ENCODE measurements at places on chromosomes 7 and 10.

DNA sequence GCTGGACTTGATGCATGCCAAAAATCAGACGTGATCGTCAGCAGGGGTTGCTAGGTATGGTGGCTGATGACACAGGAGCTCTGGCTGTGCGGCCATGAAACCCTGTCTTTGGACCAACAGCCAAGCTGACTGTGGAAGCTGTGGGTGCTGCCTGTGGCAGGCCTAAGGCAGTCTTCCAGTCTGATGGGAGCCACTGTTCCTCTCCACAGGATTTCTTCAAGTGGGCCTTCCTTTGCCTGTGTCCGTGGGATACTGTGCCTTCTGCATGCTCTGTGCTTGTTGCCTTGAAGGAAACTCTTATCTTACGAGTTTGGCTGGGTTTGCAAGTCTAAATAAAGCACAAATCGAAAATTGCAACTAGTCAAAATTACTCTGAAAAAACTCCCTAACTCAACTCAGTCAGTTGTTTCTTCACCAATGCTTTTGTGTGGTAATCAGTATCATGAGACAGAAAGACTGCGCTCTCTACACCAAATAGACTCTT lies 101.9 kb upstream of the PDLIM1 start:
- DNase-seq: no peak

DNA sequence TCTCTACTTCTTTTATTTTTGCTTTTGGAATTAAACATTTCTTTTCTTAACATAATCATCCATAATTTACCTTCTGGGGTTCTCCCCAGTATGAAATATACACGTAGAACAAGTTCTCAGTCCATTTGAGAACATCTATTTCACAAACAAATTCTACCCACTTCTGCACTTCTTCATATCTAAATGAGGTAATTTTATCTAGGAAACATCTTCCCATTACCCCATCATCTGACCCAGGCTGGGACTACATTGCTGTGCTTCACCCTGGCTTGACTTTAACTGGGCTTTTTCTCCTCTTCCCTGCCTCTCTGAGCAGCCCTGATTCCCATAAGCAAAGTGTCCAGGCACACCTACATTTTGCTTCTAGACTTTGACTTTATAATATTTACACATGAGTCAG lies 43.3 kb upstream of the AMPH start:
- DNase-seq: no peak

- no peak for DNase-seq
Observed at GRCh38 chr10:4407783-4408182, 418.2 kb upstream of the AKR1E2 start.

GRCh38 chr7:4151926-4152549 lies 530.1 kb upstream of the FOXK1 start:
- DNase-seq: no peak

DNA sequence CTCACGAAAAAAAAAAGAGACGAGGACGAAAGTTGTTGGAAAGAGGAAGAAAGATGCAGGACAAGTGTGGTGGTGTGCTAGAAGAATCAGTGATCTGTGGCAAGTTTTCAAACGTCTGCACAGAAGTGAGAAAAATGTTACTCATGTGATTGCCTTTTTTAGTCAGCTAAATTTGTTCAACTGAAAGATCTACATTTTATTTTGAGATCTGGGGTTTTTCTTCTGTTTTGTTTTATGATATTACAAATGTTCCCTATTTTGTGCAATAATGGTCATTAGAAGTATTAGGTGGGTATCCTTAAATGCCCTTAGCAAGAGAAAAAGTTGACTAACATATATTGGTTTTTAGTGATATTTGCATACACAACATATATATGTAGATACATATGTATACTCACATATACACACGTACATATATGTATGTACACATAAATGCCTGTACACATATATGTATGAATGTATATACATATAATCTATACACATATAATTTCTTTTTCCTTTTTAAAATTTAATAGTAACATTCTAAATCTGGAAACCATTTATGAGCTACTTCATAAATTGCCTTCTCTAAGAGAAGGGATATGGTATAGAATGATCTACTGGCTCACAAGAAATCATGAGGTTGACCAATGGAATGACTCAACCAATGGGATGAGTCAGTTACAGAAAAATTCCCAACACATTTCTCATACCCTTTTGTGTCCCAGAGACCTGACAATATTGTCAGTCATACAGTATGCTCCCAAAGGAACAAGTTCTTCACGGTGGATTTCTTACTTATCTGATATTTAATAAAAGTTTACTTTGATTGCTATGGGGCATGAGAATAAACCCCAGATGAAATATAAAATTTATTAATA lies 38.4 kb downstream of the SLC39A12 start:
- no peak for DNase-seq

- no peak for DNase-seq
Observed at GRCh38 chr10:125102246-125102645, 58.1 kb downstream of the CTBP2 start.

- DNase-seq: no peak
Observed at GRCh38 chr7:4763794-4764185, 11.6 kb upstream of the AP5Z1 start.

GRCh38 chr7:12296051-12296570 lies 85.0 kb downstream of the TMEM106B start:
- DNase-seq: no peak

- DNase-seq: no peak
Observed at GRCh38 chr7:148901178-148901577, 17.1 kb upstream of the EZH2 start.

DNA sequence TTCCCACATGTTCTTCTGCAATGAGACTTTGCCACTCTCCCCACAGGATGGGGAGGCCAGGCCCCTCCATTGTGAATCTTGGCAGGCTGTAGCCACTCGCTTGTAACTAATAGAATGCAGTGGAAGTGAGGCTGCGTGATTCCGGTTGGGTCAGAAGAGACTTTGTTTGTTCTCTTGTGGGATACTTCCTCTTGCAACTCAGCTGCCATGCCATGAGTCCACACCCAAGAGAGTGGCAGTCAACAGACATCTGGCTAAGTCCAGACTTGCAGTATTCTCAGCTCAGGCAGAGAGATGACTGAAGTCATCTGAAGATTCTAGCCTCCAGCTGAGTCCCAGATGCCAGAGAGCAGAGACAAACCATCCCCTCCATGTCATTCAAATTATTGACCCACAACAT lies 153.4 kb upstream of the GDF10 start:
- DNase-seq: no peak

DNA sequence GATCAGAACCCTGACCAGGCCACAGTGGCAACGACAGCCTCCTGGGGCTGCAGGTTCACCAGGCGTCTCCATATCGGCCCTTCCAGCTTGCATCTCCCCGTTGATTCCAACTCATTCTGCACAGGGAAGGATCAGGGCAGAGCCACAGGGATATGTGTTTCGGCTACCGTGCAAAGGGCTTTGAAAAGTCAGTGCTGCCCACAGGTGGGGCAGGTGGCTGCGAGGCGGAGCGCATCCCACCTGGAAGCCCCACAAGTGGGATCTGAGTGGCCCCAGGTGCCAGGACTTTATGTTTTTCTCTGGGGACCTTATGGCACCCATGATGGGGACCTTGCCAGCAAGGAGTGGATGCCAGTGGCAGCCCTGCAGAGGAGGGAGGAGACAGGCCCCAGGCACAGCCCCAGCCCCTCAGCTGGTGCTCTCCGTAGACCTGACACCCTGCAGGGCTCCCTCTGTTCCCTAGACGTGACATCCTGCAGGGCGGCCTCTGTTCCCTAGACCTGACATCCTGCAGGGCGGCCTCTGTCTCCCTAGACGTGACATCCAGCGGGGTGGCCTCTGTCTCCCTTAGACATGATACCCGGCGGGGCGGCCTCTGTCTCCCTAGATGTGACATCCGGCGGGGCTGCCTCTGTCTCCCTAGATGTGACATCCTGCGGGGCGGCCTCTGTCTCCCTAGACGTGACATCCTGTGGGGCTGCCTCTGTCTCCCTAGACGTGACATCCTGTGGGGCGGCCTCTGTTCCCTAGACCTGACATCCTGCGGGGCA lies 189.4 kb downstream of the ELFN1 start:
- no peak for DNase-seq

DNA sequence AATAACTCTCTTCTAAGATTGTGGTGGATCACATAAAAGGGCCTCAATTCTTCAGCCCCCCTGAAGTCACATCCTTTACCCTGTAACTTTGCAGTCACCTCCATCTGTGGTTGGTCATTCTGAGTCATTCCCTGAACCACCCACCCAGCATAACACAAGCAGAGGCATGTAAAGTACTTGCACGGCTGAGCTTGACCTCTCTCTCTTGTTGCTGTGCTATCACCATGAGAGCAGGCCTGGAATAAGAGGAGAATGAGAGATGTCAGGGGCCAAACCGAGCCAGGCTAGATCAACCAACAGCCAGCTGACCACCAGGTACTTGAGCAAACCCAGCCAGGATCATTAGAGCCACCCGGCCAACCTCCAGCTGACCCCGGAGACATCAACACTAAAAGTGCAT lies 13.5 kb upstream of the STK17A start:
- no peak for DNase-seq

DNA sequence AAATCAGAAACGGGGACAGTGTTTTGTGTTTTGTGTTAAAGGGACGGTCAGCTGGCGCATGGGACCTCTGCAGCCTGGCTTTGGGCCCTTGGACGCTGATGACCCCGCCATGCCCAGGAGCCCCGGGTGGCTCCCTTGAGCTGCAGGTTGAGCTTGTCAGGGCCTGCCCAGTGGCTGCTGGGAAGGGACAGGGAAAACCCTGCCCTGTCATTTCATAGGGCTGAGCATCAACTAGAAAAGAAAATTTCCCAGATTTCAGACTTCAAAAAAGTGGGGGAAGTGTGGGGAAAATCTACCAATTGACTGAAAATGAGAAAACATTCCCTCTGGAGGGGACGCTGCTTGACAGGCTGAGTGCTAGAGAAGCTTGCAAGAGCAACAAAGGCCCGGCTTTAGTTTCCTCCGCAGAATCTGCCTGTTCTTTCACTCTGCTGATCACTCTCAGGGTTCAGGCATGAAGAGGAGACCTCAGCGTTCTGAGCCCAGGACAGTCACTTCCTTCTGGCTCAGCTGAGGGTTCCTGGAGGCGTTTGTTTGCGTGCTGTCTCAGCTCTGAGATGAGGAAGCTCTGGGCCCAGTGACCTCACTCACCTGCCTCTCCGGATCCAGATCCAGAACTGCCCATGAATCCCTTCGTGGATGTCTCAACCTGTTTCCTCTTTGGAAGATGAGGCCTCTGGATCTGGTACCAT lies 18.6 kb upstream of the DNAJB6 start:
- DNase-seq: no peak

DNA sequence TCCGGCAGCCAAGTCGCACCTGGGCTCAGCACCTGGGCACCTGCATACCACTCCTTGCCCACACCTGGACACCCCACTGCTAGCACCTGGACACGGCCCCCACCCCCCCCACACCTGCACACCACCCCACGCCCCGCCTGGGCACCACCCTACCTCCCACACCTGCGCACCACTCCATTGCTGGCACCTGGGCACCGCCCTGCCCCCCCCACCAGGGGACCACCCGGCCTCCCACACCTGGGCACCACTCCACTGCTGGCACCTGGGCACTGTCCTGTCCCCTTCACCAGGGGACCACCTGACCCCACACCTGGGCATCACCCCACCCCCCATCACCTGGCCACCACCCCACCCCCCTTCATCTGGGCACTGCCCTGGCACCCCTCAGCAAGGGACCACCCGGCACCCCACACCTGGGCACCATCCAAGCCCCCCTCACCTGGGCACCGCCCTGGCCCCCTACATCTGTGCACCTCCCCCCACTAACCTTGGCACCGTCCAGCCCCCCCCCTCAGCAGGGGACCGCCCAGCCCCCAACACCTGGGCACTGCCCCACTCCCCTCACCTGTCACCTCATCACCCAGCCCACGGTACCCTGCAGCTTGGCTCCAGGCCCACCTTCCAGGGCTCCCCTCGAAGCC lies 33.8 kb upstream of the RNF32 start:
- DNase-seq: no peak

DNA sequence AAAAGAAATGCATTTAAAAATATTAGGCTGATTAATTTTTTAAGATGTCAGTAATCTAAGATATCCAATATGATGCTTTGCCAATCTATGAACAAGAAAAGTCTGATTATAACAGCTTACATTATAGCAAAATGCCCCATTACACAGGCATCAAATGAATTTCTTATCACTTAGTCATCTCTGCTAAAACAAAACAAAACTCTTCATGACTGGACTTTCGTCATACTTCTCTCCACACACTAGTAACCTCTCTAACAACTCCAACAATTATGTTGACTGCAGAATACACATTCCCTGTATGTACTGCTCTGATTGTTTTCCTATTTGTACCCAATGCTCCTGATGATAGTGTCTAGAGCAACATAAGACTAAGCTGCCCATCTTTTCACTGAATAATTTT lies 3.8 kb upstream of the MKI67 start:
- DNase-seq: no peak

DNA sequence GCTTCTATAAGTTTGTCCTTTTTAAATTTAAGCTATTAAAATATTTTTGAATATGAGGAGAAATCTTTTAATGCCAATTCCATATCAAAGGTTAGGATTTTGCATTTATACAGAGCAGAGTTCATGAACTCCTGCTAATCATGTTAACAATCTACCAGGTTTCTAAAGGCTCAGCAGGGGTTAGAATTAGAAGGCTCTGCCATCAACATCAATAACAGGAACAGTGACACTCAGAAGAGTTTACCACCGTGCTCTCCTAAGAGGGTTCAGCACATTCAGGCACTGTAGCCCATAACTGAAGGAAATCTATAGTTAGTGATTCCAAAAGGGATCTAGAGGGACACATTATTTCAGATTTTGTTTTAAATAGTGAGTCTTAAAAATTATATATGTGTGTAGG lies 100.1 kb downstream of the HOXA1 start:
- DNase-seq: no peak

DNA sequence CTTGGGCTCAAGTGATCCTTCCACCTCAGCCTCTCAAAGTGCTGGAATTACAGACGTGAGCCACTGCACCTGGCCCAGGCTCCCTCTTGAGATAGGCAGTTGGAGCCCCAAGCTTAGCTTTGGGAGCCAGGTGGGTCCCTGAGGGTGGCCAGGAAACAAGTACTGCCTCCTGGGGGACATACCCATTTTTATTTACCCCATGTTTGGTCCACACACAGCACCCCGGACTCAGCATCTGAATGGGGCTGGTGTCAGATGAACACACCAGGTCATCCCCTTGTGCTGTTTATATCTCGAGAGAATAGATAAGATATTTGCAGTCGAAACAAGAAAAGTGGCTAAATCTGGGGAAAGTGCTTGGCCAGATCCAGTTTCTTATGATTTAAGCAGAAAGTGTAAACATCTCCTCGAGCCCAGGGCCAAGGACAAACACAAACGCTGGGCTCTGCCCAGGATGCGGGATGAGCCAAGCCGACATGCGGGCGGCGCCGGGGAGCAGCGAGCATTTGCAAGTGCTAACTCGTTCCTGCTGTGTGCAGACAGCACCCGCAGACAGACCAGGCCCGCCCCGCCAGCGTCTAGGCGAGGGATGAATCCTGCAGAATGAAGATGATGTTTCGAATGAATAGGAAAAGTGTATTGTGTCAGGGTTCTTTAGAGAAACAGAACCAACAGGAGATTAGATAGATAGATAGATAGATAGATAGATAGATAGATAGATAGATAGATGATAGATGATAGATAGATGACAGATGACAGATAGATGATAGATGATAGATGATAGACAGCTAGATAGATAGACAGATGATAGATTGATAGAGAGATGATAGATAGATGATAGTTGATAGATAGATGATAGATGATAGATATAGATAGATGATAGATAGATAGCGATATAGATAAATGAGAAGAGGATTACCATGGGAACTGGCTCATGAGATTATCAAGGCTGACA lies 44.4 kb upstream of the OCM2 start:
- DNase-seq: no peak
